ENCODE measurements at places on chromosomes 3 and 15.

- no peak for DNase-seq
Observed at GRCh38 chr3:72999951-73000350, 3.3 kb downstream of the PPP4R2 start.

DNA sequence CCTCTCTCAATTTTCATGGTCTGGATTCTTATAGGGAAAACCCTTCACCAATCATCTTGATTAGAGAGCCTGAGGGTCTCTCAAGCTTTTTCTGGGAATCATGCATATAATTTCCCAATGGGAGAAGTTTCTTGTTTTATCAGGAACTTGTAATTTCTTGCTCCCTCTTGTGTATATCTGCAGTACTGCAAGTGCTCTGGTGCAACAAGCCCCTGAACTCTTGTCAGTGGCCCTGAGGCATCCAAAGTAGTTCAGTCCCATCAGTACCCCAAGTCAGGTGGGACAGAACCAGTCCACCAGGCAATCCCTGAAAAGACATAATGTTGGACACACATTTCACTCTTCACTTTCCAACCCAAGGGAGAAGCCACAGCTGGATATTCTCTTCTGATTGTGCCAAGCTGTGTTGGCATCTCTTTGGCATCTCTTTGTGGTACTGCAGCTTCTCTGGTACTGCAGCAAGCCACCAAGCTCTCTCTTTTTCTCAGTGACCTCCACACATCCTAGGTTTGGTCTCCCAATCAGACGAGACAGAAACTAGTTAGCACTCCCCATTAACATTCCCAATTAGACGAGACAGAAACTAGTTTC, 214.5 kb downstream of the ZIC4 start:
- peak; percentile 5 for DNase-seq

- no peak for DNase-seq
Observed at GRCh38 chr15:40274350-40275274, 8.3 kb downstream of the ANKRD63 start.

GRCh38 chr15:98375513-98376340, 272.6 kb upstream of the IGF1R start:
- DNase-seq = no peak

DNA sequence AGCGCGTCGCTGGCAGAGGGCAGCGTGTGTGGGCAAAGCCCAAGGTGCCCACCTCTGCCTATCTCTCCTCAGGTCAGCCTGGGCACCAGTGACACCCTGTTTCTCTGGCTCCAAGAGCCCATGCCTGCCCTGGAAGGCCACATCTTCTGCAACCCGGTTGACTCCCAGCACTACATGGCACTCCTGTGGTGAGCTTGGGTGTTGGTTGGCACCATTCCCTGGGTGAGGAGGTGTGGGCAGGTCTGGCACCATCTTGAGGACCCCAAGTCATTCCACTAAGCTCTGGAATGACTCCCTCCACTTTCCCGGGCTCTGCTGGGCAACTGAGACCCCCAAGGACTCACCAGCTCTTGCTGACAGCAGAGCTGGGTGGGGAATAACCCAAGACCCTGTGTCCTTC, 28.5 kb downstream of the XYLB start:
- DNase-seq = no peak

GRCh38 chr3:179113903-179114302, 34.3 kb upstream of the PIK3CA start:
- DNase-seq = no peak

GRCh38 chr3:81643721-81644120, 117.7 kb downstream of the GBE1 start:
- DNase-seq = no peak

DNA sequence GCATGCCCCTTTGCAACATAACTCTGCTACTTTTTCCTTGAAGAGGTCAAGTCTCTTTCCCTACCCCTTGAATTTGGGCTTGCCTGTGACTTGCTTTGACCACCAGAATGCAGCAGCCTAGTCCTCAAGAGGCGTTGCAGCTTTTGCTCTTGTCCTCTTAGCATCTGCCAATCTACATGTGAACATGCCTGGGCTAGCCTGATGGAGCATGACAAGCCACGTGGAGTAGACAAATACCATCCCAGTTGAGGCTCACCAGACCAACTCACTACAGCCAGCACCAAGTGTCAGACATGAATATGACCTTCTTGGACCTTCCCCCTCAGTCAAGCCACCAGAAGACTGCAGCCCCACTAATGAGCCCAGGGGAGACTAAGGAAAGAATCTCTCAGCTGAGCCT, 32.9 kb downstream of the AMOTL2 start:
- no peak for DNase-seq

DNA sequence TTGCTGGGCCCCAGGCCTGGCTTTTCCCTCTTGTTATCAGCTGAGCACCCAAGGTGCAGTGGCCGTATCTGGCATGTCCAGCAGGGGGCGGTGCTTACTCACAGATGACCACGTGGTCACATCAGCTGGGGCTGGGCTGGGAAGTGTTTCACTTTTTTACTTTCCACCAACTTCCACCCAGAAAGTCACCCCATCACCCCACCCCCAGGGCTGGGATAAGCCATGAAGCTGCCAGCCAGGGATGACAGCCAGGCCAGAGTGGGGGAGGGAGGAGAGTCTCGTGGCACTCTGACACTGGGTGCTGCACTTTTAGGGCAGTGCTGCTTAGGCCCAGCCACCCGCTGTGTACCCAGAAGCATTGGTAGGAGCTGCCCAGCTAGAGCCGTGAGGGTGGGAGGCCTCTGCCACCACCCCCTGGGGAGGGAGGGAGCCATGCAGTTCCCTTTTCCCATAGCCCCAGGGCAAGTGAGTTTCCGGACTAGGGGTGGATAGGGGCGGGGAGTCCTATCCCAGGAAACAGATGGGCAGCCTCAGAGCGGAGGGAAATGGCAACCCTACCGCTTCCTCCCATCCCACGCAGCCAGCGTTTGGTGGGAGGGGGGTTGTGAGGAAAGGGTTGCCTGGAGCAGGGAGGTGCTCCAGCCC, 6.1 kb downstream of the PPCDC start:
- DNase-seq = peak; percentile 64

DNA sequence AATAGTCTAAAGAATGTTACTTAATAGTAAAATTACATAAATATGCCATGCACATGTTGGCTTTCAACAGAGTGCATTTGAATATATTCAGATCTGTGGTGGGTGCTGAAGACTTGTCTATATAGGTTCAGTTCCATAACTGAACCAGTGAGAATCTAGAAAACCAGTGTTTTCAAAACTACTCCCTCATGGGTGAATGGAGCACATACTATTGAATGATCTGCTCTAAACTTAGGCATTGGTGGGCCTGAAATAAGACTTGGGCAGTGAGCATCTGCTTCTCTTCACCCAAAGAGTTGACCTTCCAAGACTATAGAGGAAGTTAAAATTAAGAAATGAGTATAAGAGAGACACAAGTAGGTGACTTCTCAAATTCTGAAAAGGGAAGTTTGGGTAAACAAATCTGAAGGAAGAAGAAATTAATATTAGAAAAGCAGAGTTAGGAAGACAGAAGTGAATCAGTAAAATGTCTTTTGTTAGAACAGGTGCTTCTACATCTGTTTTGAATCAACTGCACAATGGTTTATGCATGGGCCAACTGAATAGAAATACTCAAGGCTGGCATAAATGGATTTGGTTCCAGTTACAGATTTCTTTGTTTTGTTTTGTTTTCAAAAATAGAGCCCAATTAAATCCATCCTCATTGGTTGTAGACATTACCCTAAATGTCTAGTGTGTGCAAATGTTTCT, 19.3 kb downstream of the ALCAM start:
- no peak for DNase-seq

GRCh38 chr3:67650084-67650483, 4.3 kb downstream of the SUCLG2 start:
- no peak for DNase-seq

DNA sequence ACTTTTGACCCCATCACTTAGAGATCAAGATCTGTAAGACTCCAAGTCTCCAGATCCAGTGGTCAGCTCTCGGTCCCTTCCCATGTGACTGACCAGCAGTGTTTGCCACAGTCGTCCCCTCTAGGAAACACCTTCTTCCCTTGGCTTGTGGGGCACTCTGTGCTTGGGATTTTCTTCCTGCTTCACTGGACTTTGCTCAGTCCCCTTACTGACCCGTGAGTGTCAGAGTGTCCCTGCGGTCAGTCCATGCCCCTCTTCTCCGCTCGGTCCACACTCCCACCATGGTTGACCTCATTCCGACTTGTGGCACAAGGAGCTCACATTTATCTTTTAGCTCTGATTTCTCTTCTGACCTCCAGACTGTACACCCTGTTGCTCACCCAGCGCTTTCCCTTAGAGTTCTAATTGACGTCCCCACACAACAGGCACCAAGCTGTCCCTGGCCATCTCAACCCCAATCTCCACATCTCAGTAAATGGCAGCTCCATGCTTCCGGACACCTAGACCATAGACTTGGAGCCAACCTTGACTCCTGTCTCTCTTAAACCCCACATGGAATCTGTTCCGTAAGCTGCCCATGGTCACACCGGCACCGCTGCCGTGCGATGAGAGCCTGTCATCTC, 67.9 kb downstream of the APBA2 start:
- DNase-seq = no peak

DNA sequence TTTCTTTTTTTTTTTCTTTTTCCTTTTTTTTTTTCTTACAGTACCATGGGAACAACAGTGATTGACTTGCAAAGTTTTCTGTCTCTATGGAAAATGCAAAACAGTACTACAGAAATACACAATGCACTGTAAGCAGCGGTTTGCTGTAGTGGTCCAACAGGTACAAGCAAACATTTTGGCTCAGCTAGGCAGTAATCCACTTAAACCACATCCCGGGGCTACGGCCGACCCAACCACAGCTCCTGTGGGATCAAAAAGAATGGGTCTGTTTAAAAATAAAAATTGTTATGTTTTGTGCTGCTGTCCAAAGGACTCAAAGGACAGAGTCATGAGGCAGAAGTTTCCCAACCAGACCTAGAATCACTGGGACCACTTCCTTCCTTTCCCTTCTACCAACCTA, 667.1 kb upstream of the ADAMTS9 start:
- no peak for DNase-seq

DNA sequence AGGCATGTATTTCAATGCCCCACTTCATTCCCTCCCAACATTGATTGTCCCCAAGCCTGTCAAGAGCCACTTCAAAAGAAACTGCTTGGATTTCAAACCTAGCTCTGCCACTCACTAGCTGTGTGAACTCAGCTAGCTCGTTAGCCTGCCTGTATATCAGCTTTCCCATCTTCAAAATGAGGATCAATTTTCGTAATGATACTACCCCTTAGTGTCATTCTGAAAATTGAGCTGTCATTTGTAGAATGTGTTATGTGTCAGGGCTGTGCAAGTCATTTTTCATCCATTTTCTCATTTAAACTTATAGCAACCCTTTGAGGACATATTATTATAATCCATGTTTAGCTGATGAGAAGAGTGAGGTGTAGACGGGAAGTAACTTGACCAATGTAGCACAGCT, 88.6 kb downstream of the TRIM42 start:
- DNase-seq = no peak

GRCh38 chr3:142027735-142028134, 121.6 kb downstream of the TFDP2 start:
- DNase-seq = no peak

DNA sequence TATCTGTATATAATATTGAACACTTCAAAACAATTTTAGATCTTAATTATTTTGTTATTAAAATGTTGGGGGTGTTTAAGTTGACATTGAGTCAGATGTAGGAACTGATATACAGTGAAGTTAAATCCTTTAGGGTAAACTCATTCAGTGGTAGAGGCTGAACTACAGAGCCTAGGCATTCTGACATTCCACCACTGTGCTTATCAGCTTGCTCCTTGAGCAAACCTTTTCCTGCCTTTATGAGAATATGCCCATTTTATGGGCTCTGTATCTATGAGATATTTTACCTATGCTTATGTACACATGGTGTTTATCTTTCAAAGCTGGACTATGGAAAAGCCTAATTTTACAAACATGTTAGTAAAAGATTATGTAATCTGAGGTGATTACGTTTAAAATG, 407.5 kb downstream of the ZBTB20 start:
- no peak for DNase-seq

All from forelimb muscle (tissue), 1 donor.